ENCODE measurements at places on chromosomes 7 and 10.

DNA sequence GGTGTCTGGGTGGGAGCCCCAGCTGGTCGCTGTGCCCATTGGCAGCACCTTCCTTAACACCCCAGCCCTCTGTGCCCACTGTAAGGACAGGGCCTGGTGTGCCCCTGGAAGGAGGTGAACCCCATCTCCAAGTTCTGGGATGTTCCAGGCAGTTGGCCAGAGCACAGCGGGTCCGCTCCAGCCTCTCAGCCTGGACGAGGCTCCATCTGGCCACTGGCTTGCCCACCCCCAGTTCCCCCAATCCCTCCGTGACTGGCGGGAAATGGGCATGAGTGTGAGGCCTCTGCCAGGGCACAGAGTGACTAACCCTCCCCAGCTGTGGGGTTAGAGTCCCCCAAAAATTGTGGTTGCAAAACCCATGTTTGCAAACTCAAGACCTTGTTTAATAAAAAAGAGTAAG is 15.6 kb downstream of the GRIFIN start:
- no peak for DNase-seq

GRCh38 chr7:5423976-5424748 is 528 bp upstream of the TNRC18 start:
- DNase-seq, result peak; percentile 83

DNA sequence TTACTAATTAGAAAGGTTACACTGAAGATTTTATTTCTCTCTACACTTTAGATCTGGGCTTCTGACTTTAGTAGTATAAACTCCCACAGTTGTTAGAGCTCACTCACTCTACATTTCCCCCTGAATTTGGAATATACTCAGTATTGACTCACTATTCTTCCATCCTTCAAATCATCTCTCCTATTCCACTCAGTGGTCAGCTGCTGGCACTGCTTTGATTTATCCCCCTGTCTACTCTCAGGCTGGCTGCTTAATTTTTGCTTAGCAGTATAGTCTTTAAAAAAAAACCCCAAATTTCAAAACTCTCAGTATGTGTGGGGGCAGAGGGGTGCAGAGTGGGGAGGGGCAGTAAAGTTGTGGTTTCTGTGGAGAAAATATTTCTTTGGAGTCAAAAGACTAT is 68.9 kb downstream of the CDK6 start:
- DNase-seq, result no peak

DNA sequence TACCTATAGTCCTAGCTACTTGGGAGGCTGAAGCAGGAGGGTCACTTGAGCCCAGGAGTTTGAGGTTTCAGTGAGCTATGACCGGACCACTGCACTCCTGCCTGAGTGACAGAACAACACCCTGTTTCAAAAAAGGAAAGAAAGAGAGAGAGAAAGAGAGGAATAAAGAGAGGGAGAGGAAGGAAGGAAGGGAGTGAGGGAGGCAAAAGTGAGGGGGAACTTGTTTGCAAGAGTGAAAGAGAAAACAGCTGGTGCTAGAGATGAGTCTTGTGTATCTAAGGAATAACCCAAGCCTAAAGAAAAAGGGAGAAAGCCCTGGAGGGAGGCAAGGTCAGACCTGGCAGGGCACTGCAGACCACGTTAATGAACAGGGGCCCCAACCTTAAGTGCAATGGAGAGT is 4.8 kb upstream of the NT5C2 start:
- no peak for DNase-seq

DNA sequence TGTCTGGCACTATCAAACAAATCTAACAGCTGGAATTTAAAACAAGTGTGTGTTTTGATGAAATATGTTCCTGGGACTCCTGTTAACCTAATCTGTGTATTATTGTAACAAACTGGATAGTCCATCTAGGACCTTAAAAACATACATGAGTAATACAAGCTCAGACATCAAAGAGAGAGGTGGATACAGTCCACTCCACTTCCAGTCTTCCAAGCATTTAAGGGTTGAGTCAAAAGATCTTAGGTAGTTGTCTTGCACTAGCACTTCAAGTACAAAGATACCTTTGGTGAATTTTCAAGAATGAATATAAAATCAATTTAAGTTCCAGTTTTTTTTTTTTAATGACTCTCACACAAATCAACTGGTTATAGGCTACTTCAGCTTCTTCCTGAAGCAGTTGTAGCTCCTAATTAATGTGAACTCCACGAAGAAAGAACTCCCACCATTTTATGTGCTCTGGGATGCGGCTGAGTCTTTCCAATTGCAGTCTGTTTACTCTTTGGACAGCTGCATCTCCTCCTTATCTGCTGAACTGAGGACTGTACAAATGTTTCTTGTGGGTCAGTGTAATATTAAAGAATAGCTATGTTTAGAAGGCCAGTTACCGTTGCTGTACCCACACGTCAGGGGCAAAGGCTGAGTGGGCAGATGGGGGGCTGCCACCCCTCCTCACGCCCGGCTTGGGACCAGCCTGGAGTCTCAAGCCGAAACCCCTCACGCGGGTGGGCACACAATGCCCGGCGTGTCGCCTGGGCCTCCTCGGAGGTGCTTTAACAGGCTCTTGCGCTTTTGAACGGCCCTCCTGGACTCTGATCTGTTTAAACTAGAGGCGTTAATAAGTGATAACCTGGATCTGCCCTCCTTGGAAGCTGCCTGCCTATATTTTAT is 2.9 kb upstream of the IGF2BP3 start:
- no peak for DNase-seq

- DNase-seq, result no peak
Observed at GRCh38 chr10:32199714-32200394, 143.6 kb upstream of the KIF5B start.

- no peak for DNase-seq
Observed at GRCh38 chr7:112365551-112365950, 84.7 kb upstream of the IFRD1 start.

- DNase-seq, result no peak
Observed at GRCh38 chr10:34137201-34137600, 677.9 kb downstream of the PARD3 start.

- DNase-seq, result no peak
Observed at GRCh38 chr10:100114976-100115770, 33.5 kb upstream of the CPN1 start.

DNA sequence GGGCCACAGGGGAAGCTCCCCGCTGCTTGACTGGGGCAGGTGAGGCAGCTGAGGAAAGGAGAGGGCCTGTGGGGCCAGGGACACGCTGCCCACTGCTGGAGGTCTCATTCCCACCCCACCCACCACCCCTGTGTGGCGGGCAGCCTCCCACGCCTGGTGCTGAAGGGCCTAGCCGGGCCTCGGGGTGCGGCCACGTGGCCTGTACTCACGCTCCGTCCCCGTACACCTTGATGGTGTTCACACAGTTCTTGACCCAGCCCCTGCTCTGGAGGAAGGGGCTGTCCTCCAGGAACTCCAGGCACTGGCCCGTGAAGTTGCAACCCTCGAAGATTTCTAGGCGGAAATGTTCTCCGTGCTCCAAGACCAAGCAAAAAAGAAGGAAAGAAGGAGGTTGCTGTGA is 4.0 kb downstream of the CRYGN start:
- DNase-seq, result no peak

DNA sequence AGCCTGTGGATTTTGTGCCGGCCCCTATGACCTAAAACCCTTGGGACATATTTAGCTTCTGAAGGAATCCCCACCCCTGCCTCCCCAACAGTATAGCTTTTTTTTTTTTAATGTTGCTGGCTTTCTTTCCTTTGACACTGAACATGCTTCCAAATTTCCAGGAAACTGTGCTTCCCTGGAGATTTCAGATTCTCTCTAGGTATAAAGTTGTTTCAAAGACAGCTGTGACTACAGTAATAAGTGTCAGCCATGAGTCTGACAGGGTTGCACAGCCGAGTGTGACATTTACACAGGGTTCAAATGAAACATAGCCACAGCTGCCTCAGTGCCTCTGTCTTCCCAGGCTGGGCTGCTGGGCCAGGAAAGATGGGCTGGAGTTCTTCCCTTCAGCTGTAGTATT is 466.6 kb upstream of the COBL start:
- no peak for DNase-seq

DNA sequence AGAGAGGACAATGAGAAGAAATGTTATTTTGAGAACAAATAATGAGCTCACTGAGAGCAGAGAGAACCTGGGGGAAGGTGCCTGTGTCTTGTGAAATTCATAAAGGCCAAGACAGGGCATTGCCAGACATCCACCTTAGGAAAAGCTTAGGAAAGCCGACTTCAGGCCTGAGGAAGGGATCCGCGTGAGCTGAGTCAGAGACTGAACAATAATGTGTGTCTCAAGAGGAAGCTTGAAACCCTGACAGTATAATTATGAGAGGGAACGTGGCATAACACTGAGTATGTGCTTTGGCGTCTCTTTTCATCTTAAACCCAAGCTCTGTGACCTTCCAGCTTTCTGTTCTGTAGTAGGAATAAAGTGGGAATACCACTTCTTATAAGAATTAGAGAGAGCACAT is 307.2 kb downstream of the ACTR3B start:
- DNase-seq, result no peak

GRCh38 chr7:132666774-132667172 is 90.5 kb upstream of the PLXNA4 start:
- DNase-seq, result no peak

DNA sequence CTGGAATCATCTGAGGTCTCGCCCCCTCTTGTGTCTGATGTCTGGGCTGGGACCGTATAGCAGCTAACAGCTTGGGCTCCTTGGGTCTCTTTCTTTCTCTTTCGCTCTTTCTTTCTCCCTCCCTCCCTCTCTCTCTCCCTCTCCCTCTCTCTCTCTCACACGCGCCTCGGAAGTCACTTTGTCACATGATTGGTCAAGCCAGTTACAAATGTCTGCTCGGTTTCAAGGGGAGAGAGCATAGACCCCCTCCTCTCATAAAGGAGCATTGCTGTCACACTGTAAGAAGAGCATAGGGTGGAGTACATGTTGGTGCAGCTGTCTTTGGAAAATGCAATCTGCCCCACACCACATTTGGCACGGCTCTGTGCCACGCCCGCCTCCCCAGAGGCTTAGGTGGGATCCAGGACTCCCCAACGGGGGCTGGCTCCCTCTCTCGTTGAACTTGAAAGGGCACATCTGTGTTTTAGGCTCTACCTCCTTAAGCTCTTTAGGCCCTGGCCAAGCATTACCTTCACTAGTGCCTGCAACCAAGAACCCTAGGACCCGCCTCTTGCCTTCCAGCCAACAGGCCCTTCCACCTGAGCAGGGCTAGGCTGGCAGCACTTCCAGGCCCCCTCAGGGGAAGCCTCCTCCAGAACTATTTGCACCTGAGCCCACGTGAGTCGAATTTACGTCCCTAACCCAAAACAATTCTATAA is 61.9 kb upstream of the CACUL1 start:
- DNase-seq, result no peak

DNA sequence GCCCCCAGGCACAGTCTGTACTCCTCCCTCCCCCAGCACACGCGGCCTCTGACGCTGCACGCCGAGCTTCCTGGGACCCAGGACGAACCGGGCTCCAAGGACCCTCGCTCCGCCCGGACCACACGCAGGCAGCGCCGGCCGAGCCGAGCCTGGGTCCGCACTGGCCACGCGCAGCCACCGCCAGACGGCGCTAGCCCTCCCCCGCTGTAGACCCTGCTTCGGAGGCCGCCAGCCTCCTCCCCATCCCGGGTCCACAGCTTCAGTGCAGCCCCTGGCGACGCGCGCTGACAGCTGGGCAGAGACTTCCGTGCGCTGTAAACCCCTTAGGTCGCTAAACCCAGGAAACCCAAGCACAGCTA is 936 bp upstream of the TCERG1L start:
- DNase-seq, result no peak

GRCh38 chr7:4791738-4792536 is 16.5 kb downstream of the AP5Z1 start:
- peak; percentile 90 for DNase-seq

DNA sequence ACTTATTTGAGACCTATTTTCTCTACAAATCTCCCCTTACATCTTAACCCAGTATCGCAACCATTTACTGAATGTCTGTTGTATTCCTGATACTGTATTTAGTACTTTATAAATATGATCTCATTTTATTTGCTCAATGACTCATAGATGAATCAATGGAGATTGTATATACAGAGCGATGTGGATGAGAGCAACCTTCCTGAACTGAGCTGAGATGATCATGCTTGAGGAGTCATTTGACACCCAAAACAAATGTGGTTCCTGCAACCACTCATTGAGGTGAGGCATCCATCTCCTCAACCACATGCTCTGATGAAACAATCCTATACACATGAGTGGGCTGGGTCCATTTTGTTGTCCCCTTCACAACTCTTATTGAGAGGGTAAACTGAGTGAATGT is 250.0 kb downstream of the CDC14C start:
- no peak for DNase-seq

DNA sequence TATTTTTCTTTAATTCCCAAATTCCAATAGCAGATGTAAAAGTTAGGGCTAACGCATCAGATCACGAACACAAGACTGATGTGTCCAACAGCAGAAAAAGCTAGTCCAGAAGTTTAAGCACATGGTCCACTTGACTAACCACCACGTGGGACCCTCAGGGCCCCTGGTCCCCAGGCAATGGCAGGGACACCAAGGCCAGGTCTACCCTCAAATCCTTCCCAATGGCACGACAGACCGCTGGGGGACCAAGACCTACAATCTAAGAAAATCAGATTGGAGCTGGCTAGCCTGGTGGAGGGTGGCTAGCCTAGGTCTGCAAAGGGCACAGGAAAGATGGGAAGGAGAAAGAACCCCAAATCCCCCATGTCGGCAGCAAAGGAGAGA is 1.5 kb downstream of the GIGYF1 start:
- DNase-seq, result no peak

DNA sequence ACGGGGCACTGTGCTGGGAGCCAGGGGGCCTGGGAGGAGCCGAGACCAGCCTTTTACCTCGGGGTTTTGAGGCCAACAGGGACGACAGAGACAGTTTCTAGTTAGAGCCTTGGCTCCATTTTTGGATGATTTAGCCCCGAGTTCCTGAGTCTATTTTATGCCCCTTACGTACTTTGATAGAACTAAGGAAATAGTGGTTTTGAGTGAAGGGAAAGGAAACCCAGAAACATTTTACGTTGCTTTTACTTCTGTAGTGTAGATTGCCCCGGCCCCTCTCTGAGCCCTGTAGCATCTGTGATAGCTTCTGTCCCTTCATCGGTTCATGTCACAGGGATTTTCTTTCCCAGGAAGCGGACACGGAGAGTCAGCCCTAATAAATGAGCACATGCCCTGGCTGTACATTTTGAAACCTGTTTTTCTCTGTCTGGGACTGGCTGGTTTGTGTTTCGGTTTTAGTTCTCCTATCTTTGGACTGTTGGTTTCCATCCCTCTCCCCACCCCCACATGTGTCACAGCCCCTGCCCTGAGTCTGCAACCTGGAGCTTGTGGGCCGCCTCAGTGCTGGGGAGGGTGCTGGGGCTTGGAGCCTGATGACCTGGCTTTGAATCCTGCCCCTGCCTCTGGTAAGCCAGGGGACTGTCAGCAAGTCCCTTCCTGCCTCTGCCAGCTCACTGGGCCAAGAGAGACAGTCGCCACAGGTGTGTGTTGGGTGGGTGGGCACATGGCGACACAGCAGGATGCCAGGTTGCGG is 6.9 kb upstream of the ORAI2 start:
- DNase-seq, result peak; percentile 85

GRCh38 chr10:98107644-98108430 is 26.6 kb upstream of the R3HCC1L start:
- DNase-seq, result no peak

DNA sequence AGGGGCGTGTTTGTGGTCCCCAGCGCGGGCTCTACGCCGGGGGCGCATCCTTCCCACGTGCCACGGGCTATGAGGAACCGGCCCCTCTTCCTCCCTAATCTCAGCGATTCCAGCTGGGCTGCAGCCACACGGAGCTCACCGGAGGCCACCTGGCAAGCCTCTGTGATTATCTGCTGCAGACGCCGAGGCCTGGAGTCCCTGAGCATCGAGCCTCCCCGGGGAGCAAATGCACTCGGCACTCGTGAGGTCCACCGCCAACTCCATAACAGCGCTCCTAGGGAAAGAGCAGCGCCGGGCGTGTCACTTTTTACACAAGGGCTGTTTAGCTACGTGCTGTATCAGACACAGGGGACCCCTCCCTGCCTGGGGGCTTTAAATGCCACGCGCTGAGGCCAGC is 101.2 kb downstream of the DYNC2I1 start:
- no peak for DNase-seq

All from GM13976 (cell line).